ENCODE measurements at places on chromosomes 3 and 15. TPM values are rescaled to one million over a fixed set of nuclear protein-coding genes. Genes with fewer than 3 reads are reported as not detected.

DNA sequence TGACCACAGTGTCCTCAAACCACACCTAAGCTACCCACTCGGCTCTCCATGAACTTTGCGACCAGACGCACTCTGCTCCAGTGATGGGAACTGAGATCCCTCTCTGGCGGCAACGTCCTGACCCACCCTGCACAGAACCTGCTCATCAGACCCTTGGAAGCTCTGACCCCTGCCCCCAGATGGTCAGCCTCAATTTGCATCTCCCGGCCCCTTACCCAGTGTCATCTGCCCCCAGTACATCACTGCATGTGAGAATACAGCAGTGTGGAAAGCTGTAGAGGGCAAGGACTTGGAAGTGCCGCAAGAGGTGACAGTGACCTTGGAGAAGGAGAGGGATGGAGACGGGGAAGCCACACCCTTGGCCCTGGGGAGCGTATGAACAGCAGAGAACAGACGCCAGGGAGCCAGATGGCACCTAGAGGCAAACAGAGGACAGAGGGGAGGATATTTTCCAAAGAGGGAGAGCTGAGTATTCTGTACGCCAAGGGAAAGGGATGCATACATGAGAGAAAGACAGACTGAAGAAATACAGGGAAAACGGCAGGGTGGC is 192.0 kb downstream of the XXYLT1 start:
- H3K4me3 ChIP-seq: no peak overlapping the region
- no peaks in the 10 kb centered on the region for H3K4me1 ChIP-seq
- no peaks in the 10 kb centered on the region for H3K27me3 ChIP-seq
- H3K27ac ChIP-seq: no peak overlapping the region
- DNase-seq: no peak

- H3K27ac ChIP-seq: no peak overlapping the region
- DNase-seq: no peak
- H3K36me3 ChIP-seq: no peaks in the 10 kb centered on the region
- H3K4me3 ChIP-seq: no peak overlapping the region
Observed at GRCh38 chr15:51939216-51939615, 32.4 kb downstream of the LEO1 start.

DNA sequence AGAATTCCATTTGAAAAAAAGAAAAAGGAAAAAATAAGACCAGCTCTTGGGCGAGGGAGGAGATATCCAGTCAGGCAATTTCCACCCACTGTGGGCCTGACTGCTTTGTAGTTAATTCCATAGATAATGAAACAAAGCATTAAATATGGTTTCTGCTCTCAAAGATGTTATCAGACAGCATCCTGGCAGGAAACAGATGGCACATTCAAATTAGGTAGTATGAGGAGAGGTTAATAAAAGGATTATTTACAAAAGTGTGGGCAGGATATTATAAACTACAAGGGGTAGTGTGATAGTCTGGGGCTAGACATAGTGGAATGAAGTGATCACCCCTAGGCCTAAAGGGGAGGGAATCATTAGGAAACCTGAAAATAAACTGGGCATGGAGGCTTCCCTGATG is 193.2 kb downstream of the CLSTN2 start:
- no peaks in the 10 kb centered on the region for H3K36me3 ChIP-seq
- no peak overlapping the region for H3K27ac ChIP-seq
- no peaks in the 10 kb centered on the region for H3K4me1 ChIP-seq

DNA sequence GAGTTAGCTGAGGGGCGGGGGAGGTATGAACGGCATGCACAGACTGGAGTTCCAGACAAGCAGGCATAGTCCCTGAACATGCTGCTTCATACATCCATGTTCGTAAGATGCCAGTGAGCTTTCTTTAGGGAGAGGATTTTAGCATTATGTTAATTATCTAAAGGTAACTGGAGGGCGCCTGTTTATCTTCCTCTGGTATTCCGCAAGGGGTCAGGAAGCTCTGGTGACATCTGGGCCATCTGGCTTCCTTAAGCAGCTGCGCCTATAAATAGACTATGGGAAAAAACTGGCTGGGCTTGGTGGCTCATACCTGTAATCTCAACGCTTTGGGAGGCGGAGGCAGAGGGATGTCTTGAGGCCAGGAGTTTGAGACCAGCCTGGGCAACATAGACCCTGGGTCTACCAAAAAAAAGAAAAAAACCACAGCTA is 1.5 kb upstream of the FBXO22 start:
- H3K27me3 ChIP-seq: no peaks in the 10 kb centered on the region
- no peak for DNase-seq
- H3K27ac ChIP-seq: no peak overlapping the region

DNA sequence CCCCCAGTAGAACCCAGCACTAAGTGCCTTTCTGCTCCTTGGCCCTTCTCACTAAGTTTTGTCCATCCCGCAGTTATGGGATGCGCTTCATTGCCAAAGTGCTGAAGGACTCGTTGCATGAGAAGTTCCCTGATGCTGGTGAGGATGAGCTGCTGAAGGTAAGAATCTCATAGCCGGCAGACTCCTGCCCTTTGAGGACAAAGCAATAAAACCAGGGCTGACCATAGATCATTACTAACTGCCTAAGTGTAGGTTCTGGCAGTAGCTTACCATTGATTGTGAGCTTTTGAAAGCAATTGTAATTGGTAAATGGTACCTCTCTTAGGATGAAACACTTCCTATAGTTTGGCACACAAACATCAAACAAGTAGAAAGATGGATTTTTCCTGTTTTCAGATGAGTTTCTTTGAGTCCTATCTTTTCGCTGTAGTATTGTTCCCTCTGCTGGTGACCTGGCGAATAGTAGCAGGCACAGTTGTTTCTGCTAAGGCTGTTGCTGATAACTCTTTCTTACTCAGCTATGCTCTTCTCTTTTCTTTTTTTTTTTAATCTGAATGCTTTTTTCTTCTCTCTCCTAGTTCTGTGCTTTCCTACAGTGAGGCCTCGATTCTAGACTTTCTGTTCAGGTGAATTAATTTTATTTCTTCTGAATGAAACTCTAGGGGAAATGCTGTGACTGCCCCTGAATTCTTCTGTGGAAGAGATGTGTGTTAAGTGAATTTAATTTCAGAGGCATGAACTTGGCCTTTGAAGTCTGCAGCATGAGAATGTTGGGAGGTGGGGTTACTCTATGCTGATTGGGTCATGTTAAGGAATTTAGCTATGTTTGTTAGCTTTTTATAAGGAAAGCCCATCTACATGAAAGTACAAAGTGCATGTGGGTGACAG is 47.4 kb upstream of the CRTC3 start:
- H3K27ac ChIP-seq: no peak overlapping the region
- H3K36me3 ChIP-seq: peaks cover 75% of the 10 kb centered on the region
- H3K4me3 ChIP-seq: no peak overlapping the region
- no peaks in the 10 kb centered on the region for H3K27me3 ChIP-seq
- H3K4me1 ChIP-seq: no peaks in the 10 kb centered on the region
- peak; percentile 71 for DNase-seq

DNA sequence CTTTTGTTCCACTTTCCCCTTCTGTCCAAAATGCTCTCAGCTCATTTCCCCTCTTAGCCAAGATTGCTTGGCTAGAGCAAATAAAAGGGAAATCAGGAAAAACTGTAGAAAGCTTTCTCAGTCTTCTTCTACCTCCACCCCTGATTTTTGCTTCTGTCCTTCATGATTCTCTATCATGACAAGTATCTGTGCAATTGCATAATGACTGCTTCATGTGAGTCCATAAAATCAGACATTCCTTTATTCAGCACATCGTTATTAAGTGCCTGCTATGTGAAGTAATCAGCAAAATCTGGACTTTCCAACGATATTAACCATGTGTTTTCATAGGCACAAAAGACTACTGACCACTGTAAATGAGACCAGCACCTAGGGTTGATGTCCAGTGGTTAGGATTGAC is 321.5 kb upstream of the CBLB start:
- no peaks in the 10 kb centered on the region for H3K27me3 ChIP-seq
- no peak overlapping the region for H3K27ac ChIP-seq
- H3K4me3 ChIP-seq: no peak overlapping the region
- no peaks in the 10 kb centered on the region for H3K36me3 ChIP-seq
- no peak for DNase-seq
- H3K4me1 ChIP-seq: no peaks in the 10 kb centered on the region

DNA sequence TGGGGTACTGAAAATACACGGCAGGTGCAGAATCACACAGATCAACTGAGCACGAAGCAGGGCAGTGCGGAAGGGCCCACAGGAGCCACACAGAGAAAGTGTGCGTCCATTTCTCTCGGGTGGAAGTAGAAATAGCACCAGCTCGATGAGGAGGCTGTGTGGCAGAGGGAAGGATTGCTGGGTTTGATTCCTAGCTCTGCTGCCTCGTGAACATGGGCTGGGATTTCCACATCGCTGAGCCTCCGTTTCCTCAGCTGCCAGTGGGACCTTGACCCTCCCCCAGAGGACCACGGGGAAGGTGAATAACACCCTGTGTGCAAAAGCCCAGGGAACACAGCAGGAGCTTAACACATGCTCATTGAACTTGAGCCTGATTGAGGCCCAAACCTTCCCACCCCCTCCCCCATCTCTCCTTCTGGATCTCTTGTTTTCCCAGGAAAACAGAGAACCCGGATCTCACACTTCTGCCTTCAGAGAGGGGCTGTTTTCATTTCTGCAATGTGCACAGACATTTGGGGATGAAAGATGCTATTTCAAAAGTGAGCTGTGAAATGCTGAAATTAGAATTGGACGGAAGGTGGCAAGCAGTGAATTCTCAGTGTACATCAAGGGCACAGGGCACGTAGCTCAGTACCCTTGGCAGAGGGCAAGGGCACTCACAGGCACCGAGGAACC is 38.4 kb downstream of the ABTB1 start:
- no peak overlapping the region for H3K27ac ChIP-seq
- DNase-seq: no peak
- H3K4me3 ChIP-seq: no peak overlapping the region
- peaks cover 30% of the 10 kb centered on the region for H3K36me3 ChIP-seq
- no peaks in the 10 kb centered on the region for H3K27me3 ChIP-seq

- no peaks in the 10 kb centered on the region for H3K4me1 ChIP-seq
- H3K36me3 ChIP-seq: no peaks in the 10 kb centered on the region
- no peak for DNase-seq
- no peak overlapping the region for H3K27ac ChIP-seq
- no peaks in the 10 kb centered on the region for H3K27me3 ChIP-seq
Observed at GRCh38 chr15:47824147-47824546, 106.8 kb downstream of the SEMA6D start.

Gene SPESP1
- total RNA-seq: not detected

Gene BFSP2
- not detected for total RNA-seq

Gene DUOXA2
- total RNA-seq: not detected

All from Peyer's patch (tissue), 4 donors.